NT2/D1 (cell line): ENCODE measurements at places on chromosomes 13 and 19.
A peak's percentile ranks its signal among the peaks of the same experiment; 100 is the strongest.

DNA sequence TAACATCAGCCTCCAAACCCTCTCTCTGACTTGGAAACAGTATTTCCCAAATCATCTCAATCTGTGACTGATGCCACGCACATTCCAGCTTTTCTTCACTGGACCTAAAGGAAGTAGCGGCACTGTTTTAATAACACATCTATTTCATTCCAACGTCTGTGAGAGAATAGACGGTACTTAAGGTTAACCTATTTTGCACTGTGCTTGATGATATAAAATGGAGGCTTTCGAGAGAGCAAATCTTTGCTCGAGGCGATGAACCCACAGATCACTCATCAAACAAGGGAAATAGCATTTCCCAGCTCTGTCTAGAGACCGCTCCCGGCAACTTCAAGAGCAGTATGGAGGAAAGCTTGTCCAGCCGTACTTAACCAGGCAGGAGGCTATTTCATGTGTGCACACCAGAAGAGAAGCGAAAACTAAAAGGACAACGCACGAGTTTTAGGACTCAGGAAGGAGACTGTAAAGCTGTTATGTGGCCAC, 2.9 kb downstream of the UBL3 start:
- no peak for DNase-seq

GRCh38 chr19:56507446-56508289, at the start of gene ZNF471:
Gene ZNF471 (plus strand): TSS chr19:56507855. CDS start chr19:56511572, 3,717 bp downstream.
- peak; percentile 92 for DNase-seq

GRCh38 chr19:36225219-36225892, 10.4 kb downstream of the ZNF146 start:
- no peak for DNase-seq

GRCh38 chr13:40402931-40403431, 263.5 kb downstream of the FOXO1 start:
- DNase-seq, result no peak

DNA sequence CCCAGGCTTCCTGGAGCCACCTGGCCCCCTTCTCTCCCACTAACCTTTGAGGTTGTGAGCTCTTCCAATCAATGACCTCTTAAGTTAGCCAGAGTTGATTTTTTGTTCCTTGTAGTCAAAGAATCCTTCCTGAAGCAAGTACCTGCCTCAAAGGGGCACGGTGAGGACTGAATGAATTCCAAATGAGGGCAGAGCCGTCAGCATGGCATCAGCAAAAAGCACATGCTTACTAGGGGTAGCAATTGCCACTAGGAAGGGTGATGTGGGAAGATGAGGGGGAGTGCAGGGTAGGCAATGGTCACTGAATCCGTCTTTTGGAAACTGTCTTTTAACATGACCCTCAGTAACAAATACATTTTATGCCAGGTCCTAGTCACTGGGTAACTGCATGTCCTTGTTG, 15.6 kb upstream of the DHRS12 start:
- no peak for DNase-seq

DNA sequence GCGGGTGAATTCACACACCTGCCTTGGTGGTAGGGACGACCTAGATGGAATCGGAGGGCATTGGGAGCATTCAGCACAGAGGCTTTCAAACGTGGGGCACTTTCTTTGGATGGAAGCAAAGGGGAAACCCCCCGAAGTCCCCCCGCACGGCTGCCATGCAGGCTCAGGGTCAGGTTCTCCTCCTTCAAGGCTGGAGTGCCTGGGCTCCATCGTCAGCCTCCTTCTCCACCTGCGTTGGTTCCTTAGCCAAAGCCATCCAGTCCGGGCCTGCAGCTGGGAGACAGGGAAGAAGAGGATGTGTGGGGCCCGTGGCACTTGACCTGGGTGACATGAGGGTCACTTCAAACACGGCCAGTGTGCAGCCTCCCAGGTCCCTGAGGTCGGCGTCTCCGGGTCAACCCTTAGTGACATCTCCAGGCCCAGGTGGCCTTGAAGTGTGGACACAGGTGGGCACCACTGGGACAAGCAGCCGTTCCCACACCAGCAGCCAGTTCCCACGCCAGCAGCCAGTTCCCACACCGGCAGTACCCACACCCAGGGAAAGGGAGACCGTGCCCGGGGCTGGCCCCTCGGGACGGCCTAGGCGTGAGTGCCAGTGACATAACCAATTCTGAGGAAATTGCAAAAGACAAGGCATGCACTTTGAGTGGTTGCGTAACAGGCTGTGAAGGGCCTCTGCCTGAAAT, 116.0 kb downstream of the SOX1 start:
- DNase-seq, result no peak
